DND-41 (cell line): ENCODE measurements at places on chromosomes 7 and 10.

DNA sequence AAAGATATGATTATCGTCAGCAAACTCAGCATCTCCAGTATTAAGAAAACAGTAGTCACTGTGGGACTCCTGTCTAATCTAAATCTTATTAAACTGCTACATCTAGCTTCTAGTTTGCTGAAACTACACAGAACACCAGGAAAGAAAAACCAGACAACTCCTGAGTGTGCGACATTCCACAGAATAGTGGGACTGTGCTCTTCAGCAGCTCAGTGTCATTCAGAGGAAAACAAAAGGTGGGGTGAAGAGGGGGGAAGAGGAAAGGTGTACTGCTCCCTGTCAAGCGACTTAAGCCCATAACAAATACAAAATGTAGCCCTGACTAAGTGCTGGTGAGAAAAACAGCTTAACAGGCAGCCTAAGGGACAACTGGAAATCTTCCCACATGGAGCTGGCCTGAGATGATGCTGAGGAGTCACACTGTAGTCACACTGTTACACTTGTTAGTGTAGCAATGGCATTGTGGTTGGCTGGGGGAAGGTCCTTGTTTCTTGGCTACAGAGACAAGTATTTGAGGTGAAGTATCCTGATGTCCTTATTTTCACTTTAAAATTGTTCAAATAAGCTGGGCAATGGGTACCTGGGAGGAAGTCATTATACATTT is 135.5 kb downstream of the USP6NL start:
- no peak for DNase-seq

GRCh38 chr7:70492625-70493024 is 639.3 kb upstream of the GALNT17 start:
- no peak for DNase-seq

GRCh38 chr10:44925224-44925623 is 14.1 kb downstream of the TMEM72 start:
- peak; percentile 64 for DNase-seq

DNA sequence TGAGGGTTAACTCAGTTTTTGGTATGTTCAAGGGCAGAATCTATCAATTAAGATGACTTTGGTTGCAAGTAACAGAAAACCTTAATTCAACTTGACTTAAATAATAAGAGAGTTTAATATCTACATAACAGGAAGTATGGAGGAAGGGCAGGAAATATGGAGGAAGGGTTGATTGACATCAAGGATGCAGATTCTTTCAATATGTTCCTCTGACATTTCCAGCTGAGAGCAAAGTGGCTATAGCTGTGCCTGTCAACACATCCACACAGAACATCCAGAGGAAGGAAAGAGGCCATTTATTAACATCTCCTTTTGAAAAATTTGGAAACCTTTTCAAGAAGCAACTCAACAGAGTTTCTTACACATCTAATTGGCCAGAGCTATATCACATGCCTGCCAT is 19.4 kb upstream of the RALA start:
- no peak for DNase-seq

- no peak for DNase-seq
Observed at GRCh38 chr7:36036590-36036989, 116.5 kb upstream of the EEPD1 start.

- no peak for DNase-seq
Observed at GRCh38 chr10:96216775-96217174, 54.6 kb downstream of the BLNK start.

DNA sequence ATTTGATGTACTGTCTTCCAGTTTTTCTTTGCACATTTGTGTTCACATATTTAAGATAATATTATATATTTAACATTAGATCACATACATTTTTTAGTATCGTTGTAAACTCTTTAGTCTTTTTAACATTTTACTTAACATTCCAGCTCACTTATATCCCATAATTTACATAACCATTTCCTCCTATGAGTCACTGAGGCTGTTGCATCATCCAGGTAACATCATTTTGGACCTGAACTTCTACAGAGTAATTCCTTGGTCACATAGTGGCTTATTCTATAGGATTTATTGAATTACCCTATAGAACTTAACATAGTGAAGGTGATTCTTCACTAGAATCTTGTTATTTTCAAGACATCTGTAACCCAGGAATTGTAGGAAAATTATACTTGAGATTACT is 194.4 kb downstream of the POU6F2 start:
- no peak for DNase-seq

GRCh38 chr10:128042131-128042610 is 84.1 kb downstream of the MKI67 start:
- no peak for DNase-seq

GRCh38 chr7:94374721-94375566 is 19.8 kb upstream of the COL1A2 start:
- DNase-seq = no peak

GRCh38 chr10:89869180-89869579 is 167.8 kb downstream of the KIF20B start:
- DNase-seq = no peak

DNA sequence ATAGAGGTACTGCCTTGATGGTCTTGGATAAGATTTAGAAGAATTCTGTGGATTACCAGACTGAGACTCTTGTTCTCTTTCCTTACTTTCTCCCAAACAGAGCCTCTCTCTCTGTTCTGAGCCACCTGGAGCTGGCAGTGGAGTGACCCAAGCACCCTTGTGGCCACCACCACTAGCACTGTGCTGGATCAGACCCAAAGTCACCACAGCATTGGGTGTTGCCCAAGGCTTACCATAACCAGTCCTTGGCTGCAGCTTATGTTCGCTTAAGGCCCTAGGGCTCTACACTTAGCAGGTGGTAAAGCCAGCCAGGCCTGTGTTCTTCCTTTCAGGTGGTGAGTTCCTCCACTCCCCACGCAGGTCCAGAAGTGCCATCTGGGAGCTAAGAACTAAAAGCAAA is 79.8 kb downstream of the SEM1 start:
- DNase-seq = no peak

- no peak for DNase-seq
Observed at GRCh38 chr10:89873055-89873454, 171.7 kb downstream of the KIF20B start.
